ENCODE measurements at places on chromosomes 1 and 21.

- DNase-seq: no peak
These were observed 2.0 kb upstream of the MARCKSL1 start for GRCh38 chr1:32337855-32338636.

DNA sequence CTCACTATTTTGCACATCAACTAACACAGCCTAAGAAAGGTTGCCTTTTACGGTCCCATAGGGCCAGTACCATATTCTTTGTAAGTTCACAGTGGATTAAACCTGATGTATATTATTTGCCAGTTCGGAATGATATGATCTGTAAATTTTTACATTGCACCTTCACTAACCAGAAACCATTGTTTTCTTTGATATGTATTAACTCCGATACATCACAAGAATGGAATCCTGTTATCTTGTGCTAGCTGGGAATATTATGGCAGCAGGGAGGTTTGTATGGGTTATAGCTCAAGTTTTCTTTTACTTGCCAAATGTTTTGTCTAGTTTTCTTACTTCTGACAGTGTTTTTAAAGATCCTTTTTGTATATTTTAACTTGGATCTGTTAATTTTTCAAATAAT is 51.4 kb upstream of the S1PR1 start:
- no peak for DNase-seq

DNA sequence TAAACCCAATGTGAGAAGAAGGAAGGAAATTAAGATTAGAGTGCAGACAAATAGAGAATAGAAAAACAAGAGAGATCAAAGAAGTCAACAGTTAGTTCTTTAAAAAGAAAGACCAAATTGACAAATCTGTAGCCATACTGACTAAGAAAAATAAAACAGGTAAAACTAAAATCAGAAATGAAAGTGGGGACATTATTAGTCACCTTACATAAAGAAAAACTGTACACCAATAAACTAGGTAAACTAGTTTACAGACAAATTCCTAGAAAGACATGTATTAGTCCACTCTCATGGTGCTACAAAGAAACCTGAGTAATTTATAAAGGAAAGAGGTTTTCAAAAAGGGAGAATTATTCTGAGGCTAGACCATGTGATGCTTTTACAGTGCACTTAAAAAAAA is 22.3 kb downstream of the BLZF1 start:
- no peak for DNase-seq

DNA sequence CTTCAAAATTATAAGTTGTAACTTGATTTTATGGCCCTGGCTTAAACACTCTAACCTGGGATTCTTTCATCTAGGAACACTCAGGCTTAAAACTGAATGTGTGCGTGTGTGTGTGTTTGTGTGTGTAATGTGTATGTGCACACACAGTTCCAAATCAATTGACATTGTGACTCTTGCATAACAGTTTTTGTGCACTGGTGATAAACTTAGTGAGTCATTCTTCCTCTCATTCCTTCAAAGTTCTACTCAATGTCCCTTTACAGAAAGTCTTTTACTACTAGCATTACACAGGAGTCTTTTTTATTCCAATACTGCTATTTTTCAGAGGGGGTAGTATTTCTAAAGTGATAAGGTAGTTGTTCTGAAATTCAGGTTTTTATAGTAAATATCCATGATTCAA is 943.6 kb downstream of the KCNT2 start:
- DNase-seq: no peak

DNA sequence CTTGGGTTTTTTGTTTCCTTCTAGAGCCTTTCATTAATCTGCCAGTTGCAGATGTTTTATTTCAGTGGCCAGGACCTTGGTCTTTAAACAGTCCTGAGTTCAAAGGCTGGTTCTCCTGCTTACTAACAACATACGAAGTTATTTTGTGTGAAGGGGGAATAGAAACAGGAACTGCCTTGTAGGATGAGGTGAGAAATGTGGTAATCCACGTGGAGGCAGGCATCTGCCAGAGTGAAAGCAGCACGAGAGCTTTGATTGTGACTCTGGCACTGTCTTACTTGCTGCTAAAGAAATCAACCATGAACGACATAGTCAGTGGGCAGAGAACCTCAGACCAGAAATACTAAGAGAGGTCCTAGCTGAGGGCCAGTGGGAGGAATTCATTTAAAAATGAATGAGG is 30.4 kb downstream of the TMEM63A start:
- no peak for DNase-seq
